ENCODE measurements at places on chromosomes 16 and 17.

DNA sequence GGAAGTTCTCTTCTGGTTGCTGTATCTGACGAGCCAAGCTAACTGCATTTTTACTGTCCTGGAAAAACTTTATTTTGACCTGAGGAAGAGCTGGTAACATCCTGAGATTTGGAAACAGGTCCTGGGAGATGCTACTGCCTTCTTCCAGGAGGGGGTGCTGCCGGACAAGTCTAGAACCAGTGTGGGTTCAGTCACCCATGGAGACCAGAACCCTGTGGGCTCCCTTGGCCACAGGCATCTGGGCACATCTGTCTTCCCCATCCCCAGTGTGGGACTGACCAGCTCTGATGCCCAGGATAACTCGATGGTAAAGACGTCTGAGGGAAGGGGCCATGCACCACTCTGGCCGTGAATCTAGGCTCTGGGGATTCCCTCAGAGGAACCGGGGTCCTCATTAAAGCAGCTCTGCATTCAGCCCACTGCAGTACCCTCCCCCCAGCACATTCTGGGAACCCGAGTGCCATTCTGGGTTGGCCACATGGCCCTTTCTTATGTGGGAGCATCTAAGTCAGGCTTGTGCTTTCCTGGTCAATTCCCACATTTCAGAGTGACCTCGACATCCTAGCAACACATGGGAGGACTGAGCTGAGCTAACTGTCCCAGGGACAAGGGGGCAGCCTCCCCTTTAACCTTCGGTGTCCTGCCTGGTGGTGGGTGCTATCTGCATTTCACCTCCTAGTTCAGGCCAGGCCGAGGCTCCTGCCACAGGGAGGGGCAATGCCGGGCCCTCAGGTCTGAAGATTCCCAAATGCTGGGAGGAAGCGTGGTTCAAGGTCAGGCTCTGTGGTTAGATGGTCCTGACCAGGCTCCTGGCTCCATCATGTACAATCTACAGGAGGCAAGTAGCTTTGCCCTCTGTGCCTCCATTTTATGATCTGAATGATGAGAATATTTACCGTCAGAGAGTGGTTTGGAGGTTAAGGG lies 6.4 kb downstream of the C16orf86 start:
- DNase-seq, result no peak

GRCh38 chr17:49851387-49852291 lies 3.8 kb upstream of the TAC4 start:
- peak; percentile 39 for DNase-seq

GRCh38 chr17:75587675-75588595 lies at the start of gene MYO15B:
Gene MYO15B, plus strand, starts transcription at chr17:75587800. Its CDS starts 258 bp downstream, at chr17:75588058.
- DNase-seq, result no peak

DNA sequence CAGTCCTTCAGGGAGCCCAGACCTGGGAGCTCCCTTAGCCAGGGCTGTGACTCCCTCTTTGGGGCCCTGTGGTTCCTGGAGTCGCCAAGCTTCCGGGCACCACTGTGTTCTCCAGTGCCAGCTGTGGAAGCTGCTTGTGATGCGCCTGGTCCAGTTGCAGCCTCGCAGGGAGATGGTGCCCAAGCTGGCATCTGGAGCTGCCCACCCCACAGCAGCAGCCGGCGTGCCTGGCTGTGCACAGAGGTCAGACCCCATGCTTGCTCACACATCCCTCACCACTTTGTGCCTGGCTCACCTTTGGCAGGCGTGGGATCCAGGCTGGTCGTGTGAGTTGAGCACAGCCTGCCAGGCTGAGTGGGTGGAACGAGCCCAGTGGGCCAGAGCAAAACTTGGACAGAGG lies 18.2 kb downstream of the RHOT1 start:
- DNase-seq, result no peak

DNA sequence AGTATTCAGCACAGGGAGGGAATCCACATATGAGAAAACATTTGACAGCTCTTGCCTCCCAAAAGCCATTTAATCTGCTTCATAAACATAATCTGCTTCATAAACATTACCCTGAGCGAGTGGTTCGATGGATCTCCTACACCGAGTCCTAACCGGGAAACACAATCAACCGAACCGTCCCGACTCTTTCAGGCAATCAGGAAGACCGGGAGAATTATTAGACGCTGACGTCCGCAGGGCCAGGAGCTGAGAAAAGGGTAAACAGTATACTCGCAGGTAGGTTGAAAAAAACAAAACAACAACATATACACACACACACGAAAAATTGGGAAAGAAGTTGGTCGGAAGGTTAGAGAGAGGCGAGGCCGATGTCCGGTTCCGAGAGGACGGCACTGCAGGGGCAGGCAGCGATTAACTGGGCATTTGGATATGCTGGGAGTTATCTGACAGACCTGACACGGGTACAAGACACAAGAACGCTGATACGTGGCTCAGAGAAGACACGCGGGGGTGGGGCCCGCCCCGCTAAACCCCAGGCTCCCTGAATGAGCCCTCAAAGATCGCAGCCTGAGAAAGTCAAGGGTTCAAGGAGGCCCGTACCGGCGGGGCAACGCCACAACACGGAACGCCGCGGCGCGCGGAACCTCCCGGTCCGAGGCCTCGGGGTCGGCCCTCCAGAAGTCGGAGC lies 585 bp downstream of the AP1G1 start:
- DNase-seq, result peak; percentile 28

- DNase-seq, result no peak
Measured at GRCh38 chr17:68955181-68955841, at the start of gene ABCA8. Gene ABCA8, minus strand, starts transcription at chr17:68955392. Its CDS starts 13,358 bp downstream, at chr17:68942034.

DNA sequence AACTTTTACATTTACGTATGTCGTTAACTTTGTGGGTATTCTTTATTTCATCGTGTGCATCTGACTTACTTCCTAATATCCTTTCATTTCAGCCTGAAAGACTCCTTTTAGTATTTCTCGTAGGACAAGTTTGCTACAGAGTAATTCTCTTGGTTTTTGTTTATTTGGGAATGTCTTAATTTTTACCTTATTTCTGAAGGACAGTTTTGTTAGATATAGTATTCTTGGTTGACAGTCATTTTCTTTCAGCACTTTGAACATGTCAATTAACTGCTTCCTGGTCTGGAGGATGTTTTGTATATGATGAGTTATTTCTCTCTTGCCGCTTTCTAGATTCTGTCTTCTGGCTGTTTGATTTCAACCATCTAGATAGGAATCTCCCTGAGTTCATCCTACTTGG lies 109.2 kb upstream of the NACA2 start:
- DNase-seq, result no peak

DNA sequence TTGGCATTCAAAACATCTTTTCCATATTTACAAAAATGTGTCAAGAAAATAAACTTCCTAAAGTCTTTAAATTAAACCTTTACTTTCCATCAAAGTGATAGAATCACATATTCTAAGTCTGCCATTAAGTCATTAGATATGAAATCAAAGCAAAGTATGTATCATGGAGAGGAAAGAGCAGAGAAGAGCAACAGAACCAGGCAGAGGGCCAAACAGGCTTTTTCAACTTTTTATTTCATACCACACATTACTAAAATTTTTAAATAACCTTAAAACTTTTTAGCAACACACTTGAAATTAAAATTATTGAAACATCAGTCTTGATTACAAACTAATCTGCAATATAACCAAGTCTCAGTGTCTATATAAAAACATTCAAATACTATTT lies 13.8 kb downstream of the SIAH1 start:
- no peak for DNase-seq

DNA sequence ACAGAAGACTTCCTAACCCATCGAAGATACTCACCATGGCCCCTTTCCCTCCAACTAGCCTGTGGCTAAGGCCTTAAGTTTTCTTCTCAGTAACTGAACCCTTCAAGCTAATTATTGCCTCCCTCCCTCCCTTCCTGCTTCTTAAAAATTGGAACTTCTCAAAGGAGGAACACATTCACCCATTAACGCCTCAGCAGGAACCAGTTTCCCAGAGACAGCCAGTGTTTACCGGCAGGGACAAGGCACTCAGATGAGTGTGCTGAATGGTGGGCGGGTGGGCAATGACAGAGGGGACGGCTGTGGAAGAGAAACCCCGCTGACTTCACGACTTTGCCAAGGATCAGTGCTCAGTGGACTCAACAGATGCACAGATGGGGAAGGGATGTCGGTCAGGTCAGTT lies 20.3 kb downstream of the PITPNA start:
- no peak for DNase-seq

DNA sequence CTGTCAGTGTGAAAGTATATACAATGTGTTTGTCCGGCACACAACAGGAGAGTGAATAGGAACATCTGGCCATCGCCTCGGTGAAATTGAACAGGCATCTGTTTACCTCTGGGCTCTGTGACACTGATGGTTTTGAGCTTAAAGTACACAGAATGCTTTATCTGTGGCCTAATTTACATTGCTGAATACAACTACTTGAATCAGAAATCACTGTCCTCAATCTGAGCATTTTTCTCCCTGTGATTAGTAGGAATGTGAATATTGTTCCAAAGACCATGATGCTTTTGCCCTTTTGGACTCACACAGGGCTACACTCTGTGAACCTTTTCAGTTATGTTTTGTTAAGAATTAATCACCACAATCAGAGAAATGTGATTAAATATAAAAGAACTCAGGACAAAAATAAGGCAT lies 323.0 kb upstream of the TBX2 start:
- no peak for DNase-seq

DNA sequence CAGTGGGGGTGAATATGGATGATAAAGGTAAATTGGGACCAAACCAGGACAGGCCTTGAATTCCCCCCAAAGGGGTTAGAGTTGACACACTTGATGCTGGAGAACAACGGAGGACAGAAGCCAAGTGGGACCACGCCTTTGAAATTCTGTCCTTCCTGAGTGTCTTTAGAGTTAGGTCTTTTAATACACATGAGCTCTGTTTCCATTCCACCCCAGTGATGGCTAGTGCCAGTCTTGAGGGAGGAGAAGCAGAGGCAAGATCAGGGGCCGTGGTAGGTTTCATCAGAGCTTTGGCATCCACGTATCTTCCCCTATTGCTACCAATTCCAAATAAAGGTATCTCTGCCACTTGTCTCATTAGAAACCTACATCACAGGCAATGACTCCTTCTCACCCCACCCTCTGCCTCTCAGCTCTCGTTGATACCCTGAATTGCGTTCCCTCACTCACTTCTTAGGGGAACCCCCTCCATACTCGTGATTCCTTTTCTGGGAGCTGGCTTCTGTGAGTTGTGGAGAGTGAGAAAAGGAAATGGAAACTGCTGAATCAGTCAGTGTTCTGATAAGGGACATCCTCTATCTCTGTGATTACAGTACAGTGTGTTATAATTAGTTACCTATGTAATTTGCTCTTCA lies 2.4 kb upstream of the CCL3L1 start:
- DNase-seq, result no peak

GRCh38 chr16:56870276-56870888 lies 5.4 kb downstream of the SLC12A3 start:
- DNase-seq, result no peak

GRCh38 chr16:11501632-11502031 lies 85.1 kb downstream of the LITAF start:
- DNase-seq, result no peak

DNA sequence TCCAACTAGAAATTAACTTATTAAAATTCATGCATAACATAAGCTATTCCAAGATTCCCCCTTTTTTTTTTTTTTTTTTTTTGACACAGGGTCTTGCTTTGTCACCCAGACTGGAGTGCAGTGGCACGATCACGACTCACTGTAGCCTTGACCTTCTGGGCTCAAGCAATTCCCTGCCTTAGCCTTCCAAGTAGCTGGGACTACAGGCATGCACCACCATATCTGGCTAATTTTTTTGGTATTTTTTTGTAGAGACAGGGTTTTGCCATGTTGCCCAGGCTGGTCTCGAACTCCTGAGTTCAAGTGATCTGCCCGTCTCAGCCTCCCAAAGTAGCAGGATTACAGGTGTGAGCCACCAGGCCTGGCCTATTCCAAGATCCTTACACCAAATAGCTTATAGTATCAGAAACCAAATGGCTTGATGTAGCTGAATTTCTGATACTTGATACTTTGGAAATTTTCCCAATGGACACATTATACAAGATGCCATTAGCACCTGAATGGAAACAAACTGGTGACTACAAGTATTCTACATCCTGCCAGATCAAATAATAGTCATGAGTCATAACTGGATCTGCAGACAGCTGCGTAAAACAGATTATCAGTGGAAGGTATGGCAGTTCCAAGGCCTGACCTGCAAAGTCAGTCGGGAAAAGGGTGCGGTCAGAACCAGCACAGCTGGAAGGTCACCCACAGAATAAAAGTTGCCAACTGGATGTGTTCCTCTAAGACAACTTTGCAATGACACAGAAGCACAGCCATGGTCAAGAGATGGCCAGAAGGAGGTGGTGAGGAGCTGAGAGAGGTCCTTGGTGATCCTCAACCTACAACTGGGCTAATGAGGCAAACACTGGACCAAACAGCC lies 14.5 kb downstream of the TUBG1 start:
- DNase-seq, result no peak

DNA sequence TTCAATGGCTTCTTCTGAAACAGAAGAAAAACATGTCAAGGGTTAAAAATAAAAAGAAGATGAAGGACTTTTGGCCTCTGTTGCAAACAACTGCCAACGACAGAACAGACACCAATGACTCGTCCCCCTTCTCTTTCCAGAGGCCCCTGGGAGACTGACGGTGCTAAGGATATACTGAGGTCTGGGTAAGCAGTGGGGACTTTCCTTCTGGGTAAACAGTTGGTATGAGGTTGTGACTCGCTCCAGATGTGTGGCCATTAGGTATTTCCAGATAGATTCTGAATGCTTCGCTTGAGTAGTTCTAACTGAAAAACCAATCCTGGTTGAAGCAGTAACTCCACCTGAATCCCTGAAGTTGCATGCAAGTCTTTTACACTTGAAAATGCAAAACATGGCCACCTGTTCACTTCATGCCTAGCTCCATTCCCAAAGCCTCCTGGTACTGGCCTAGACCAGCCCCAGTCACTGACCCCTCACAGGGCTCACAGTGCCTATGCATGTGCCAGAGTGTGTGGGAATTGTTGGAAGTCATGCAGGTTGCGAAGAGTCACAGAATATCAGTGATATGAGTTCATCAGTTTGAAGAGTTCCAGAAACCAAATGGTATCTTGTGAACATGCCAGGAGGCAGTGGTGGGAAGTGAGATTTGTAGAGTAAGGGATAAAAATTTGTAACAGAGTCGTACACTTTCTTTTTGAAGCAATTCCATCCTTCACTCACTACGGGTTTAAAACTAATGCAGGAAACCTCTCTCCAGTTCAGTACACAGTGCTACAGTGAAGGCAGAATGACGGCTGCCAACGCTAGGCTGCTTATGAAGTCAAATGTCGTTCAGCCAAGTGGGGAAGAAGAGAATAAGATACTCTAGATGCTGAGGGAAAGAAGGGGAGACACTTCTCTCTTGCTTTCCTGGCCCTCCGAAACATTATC lies 217.8 kb downstream of the ZFHX3 start:
- DNase-seq, result no peak

DNA sequence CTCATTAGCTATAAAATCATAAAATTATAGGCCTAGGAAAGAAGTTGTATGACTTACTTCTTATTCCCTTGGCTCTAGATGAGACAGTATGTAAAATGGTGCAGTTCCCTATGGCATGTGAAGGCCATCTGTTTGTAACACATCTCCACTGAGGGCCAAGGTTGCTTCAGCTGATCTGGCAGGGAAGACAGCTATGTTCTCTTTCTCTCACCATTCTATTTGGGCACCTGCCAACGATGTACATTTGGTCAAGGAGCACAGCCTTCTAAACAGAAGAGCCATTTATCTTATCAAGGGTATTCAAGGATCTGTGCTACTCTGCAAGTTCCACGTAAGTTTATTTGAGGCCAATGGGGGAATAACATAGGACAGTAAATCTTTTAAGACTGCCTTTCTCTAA lies 129.8 kb upstream of the TOM1L1 start:
- no peak for DNase-seq

All from stimulated activated CD4-positive, alpha-beta T cell treated with anti-CD3 and anti-CD28 coated beads, TNF-alpha, amount 100 ng/mL, for 24 hours (primary cell).